Stimulated activated CD4-positive, alpha-beta T cell treated with anti-CD3 and anti-CD28 coated beads, Interleukin-15, amount 100 ng/mL, for 24 hours (primary cell): ENCODE measurements at places on chromosomes 4 and X.

DNA sequence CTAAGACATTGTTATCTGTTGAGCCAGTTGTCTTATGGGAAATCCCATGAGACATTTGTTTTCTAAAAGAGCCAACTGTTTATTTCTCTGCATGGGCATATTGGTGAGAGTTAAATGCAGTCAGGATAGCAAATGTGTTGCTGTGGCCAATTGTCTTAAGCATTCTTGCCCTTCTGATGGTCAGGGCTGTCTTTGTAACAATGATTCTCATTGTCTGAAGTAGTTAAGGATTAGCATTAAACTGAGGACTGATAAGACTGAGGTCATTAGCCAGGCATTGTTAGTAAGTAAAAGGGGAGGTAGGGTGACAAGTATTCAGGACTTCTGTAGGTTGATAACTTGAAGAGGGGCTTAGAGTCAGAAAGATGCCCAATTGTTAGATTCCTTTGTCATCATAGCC is 11.2 kb upstream of the MORF4L2 start:
- DNase-seq: no peak

- DNase-seq: peak; percentile 79
Observed at GRCh38 chrX:69538321-69538876, 34.3 kb downstream of the NALF2 start.

DNA sequence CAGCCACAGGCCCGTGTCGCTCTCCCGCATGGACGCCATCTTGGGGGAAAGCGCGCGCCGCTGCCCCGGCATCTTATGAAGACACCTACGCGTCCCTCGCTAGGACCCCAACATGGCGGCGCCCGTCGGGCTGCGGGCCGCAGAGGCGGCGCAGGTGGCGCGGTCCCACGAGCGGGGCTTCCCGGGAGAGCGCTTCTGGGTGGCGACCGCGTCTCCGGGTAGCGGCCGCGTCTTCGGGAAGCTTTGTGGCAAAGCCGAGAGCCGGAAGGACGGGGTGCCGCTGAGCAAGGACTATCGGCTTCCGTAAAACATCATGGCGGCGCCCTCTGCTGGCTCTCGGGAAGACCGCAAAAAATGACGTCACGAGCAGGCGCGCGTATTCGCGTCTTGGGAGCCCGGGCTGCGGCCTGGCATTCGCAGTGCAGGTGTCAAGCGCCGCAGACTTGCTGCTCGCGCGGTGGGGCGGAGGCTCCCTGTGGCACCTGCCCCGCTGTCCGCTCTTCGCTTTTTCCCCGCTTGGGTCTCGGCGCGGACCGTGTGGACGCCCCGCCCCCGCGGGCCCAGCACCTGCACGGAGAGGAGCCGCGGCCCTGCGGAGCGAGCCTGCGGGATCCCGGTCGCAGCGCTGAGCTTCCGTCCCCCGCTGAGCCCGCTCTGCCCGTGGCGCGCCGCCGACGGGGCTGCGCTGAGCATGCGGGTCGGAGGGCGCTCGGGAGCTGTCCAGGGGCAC is at the start of gene NELFA:
Gene NELFA, minus strand, starts transcription at position 54 of the 730 bp plus-strand sequence. Its CDS starts 15 bp downstream, at position 39.
- peak; percentile 97 for DNase-seq

DNA sequence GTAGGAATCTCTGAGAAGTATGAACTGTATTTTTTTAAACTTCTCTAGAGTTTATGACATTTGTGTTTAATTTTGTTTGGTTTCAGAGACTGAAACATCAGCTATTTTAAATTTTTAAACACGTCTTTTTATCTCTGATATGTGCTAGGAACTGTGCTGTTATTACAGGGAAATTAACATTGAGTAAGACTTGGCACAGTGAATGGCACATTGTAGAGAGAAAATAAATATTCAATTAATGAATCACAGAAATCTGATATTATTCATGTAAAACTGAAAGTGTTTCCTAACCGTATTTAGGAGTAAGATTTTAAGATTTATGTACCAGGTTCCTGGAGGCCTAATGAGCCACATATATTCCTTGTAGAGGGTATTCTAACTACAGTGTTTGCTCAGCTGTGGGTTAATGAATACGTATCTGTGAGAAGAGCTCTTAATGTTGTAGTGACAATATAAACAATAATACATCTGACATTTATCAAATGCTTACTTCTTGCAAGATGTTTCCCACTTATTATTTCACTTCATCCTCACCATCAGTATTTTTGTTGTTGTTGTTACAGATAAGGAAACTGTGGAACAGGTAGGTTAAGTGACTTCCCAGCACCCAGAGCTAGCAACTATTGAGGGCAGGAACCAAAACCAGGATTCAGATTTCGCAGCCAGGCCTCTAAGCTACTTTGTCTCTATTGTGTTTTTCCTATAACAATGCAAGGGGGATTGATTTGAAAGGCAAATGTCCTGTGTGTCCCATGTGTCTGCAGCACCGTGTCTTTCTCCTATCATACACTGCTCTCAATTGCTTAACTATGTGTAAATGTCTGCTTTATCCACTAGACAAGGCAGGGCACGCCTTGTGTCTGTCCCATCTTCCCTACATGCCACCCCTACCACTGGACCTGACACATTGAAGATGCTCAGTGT is 121.1 kb upstream of the FAM9C start:
- DNase-seq: no peak

- DNase-seq: no peak
Observed at GRCh38 chr4:132059227-132059626, 1089.9 kb upstream of the PCDH10 start.

DNA sequence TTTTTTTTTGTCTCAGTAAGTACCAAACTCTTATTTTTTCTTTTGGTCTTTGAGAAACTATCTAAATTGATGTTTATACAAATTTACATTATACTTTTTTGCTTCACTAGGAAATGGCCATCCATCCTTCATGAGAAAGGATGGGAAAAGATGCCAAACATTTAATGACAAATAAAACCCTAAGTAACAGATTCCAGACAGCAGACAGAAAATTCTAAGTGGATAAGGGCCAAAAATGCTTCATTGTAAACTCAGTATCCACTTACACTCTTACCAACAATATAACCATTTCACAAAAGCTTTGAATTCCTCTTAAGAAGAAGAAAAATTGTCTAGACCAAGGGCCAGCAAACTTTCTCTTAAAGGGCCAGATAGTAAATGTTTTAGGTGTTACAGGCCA is 3.5 kb downstream of the GUCY1B1 start:
- no peak for DNase-seq

DNA sequence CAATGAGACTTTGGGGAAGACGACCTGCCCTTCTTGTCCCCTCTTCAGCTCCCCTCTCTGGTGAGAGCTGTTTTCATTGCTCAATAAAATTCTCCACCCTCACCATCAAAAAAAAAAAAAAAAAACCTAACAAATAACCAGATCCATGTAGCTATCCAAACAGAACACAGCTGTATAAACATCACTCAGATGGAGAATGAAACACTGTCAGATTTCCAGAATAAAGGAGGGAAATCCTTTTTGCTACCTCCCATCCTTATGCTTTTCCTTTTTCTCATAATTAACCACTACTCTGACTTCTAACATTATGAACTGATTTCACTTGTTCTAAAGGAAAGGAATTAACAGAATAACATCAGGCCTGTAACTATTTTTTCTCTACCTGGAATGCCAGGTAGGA is 155.6 kb downstream of the PPP4R3C start:
- DNase-seq: no peak

DNA sequence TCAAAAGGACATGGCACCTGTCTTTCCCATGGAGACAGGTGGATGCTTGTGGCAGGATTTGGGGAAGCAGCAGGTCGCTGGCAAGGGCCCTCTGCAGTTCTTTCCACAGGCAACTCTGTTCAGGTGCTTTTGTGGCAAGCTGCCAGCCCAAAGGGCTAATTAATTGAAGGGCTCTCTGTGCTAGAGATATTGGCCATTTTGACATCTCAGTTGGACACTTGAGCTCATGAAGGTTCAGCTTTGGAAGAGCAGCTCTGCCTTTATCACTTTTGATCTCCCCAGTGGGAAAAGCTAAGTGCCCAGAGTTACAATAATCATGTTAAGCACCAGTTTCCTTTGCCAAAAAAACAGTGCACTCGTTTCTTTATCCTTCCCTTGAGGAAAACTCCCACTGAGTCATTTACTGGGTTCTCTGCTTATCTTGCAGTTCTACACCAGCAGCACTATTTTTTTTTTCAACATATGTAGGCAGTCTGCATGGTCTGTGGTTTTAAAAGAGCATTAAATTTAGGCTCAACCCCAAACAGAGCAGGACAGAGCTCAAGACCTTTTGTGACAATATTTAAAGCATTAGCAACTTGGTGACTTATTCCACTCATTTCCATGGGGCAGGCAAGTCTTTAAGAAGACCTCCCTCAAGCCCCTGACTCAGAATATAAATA is 336.4 kb upstream of the RASGEF1B start:
- no peak for DNase-seq

DNA sequence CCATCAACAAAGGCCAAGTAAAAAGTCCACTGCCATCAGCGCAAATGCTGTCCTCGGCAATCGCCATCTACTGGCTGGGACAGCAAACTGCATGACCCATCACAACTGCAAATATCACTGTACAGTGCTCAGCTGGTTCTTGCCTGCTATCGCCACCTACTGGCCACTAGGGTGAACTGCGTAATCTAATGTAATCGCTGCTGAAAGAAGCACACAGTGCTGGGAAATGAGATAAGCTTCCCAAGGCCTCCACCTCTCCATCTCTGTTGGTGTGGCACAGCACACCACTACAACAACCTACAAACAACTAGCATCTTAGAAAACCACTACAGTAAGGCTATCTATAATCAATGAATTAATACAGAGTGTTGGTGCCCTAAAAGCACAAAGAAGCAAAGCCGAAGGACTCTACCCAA is 298.3 kb downstream of the TEX13A start:
- peak; percentile 64 for DNase-seq

DNA sequence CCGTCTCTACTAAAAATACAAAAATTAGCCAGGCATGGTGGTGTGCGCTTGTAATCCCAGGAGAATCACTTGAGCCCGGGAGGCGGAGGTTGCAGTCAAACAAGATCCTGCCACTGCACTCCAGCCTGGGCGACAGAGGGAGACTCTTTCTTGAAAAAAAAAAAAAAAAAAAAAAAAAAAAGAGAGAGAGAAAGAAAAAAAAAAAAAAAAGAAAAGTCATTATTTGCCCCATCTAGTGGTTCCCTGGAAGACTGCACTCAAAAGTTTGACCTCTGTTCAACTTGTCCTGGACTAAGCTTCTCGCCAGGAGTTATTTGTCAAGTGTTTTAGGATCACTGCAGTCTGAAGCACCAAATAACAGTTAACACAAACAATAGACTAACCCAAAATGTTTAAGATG is 45.3 kb upstream of the KCTD8 start:
- DNase-seq: no peak

DNA sequence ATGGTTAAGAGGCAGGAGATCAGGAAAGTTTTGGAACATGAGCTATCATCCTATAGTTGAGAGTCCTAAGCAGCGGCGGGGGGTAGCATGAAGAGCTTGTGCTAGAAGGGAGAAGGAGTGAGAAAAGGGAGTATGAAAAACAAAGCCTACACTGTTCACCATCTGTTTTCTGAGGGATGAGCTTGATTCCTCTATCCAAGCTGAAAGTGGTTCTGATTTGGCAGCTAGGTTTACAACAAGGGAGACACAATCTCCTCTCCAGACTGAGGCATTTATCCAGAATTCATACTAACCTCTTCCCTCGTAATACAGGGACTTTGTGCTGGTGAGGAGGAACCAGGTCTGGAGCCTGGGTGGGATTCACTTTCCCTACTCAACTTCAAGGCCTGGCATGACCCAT is 23.5 kb downstream of the TSC22D3 start:
- no peak for DNase-seq

GRCh38 chrX:19791562-19791961 is 95.8 kb downstream of the SH3KBP1 start:
- DNase-seq: no peak

DNA sequence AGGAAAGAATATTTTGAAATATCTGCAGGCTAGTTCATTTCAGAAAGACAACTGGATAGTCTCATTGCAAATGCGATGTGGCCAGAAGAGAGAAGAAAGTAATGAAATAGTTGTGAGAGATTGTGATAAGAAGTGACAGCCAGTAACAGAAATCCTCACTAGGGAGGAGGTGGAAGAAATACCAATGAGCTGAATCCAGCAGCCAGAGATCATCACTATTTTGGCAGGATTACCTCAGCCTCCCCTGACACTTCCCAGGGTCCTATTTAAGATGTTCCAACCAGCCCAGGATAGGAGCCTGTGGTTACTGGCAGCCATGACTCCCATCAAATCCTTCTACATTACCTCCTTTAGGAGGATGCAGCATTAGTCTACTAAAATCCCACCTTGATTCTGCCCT is 76.7 kb upstream of the ARHGAP24 start:
- DNase-seq: no peak

GRCh38 chr4:2070421-2071251 is 11.5 kb downstream of the NAT8L start:
- no peak for DNase-seq

DNA sequence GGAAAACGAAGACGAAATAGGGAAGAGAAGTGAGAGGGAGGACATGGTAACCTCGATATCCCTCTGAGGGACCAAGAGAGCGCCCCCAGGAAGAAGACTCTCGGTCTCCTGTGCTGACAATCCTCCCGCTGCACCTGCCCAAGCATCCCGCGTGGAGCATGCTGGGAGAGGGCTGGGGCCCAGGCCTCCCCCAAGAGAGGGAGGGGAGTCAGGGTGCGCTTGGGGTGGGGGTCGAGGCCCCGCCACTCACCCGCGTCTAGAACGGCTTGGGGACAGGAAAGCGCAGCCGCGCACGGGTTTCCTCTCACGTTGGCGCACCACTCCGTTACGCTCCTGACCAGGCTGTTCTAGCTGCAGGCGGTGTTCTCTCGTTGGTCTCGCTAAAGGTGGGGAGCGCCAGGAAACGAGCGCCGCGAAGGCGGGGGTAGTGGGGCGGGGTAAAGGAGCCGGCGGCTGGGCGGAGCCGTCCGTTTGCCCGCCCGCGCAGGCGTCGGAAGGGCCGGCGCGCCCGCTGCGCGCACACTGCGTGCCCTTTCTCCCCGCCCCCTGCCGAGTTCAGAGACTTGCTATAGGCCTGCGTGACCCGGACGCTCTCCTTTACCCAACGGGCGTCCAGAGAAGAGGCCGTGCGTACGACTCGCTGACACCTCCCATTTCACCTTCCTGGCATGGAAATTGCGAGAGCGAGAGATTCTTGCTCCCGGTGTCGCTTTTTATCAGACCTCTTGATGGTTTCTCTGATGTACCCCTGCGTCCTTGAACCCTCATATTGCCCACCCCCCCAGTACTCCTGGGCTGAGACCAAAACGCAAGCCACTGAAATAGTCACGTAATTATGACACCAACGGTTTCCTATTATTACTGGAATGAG is at the start of gene C1GALT1C1:
Gene C1GALT1C1, minus strand, starts transcription at position 388 of the 871 bp plus-strand sequence. CDS start 2,888 bp downstream, outside the sequence.
- peak; percentile 92 for DNase-seq

DNA sequence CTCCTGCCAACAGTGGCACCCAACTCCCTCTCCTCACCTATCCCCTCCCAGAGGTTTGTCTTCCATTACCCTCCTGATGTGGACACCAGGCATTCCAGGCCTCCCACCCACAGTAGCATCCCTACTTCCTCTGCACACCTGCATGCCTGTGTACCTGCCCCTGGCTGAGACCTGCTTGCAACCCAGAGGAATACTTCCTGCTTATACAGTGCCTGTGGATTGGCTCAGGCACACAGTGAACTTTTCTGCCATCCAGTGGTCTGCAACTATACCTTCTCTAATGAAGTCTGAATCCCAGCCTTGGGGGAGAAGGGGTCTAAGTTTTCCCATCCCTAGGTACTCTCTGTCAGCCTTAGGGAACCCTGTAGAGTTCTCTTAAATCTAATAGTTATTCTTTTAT is 169.9 kb downstream of the IQCM start:
- DNase-seq: no peak

GRCh38 chrX:46333550-46333949 is 211.7 kb downstream of the ZNF674 start:
- no peak for DNase-seq
